Cerebellar nuclear complex (tissue), 1 donor: ENCODE measurements at places on chromosomes 7 and 10.

GRCh38 chr10:112687647-112688046 is 240.6 kb downstream of the VTI1A start:
- DNase-seq = no peak

DNA sequence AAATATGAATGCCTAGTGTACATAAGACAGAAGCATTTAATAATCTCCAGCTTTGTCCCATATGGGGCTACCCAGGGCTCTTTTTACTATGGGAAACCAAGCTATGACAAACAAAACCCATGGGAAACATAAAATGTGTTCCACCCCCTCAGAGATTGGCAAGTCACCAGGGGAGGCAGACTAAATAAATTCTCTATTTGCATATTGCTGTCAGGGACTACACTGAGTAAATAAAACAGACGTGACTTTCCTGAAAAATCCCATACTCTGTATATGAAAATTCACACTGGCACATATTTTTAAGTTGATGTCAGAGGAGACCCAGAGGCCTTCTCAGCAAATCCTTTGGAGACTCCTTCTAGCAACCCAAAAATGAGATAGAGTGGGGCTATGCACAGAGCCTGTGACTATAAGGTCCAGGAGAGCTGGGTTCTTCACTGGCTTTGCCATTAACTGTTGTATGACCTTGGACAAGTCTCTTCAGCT is 44.0 kb upstream of the HPSE2 start:
- DNase-seq = no peak

- no peak for DNase-seq
These were observed at the start of gene CYP2E1 for GRCh38 chr10:133526957-133527588. CYP2E1 (plus strand) TSS chr10:133527363; CDS start chr10:133527396, 33 bp downstream.

- no peak for DNase-seq
These were observed 66.9 kb upstream of the STRIP2 start for GRCh38 chr7:129367349-129367699.

DNA sequence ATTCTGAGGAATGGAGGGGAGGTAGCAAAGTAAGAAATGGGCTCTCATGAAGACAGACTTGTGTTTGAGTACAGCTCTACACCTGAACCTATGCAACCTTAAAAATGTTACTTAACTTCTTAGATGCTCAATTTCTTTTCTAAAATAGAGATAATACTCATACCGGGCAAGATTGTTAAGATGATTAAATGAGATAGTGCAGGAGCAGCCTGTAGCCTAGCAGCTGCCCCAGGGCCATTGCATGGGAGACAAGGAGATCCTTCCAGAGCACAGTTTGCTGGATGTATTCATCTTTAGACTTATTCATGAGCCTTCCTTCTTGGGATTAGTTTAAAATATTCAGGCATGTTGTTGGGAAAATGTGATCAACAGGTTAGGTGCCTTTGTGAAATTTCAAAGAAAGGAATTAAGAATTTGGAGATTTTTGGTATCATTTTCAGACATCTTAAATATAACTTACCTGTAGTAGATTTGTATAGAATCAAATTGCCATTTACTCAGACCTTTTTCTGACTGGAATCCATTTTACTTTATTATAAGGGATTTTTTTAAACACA is 130.2 kb downstream of the KAT6B start:
- no peak for DNase-seq

DNA sequence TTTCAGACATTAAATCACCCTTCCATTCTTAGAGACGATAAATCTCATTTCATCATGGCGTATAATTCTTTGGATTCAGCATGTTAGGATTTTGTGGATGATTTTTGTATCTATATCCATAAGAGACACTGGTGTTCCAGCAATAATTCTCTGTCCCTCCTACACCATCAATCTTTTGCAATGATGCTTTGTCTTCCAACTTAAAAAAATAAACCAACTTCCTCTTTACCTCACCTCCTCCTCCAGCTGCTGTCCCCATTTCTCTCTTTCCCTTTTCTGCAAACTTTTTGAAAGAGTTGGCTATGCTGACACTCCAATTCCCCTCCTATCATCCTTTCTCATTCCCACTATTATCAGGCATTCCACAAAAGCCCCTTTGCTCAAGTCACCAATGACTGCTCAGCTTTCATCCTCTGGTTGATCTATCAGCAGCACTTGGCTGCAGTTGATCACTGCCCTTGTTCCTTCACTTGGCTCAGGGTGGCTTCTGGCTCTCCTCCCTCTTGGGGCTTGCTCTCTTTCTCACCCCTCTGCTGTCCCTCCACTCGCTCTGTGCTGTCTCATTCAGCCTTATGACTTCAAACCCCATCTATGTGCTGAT is 130.0 kb downstream of the ARHGAP22 start:
- no peak for DNase-seq

DNA sequence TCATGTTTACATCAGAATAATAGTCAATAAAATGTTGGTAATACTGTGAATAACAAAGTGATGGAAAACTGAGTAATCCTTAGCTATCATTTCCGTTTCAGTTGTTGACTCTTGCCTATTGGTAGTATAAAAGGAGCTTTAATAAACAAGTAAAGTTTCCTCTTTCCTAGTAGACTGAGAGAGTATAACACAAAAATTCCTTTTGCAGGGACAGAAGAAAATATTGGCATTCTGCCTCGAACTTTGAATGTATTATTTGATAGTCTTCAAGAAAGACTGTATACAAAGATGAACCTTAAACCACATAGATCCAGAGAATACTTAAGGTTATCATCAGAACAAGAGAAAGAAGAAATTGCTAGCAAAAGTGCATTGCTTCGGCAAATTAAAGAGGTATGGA is 9.4 kb downstream of the KIF20B start:
- DNase-seq = no peak

GRCh38 chr7:38796626-38797501 is 112.1 kb downstream of the VPS41 start:
- DNase-seq = peak; percentile 54

DNA sequence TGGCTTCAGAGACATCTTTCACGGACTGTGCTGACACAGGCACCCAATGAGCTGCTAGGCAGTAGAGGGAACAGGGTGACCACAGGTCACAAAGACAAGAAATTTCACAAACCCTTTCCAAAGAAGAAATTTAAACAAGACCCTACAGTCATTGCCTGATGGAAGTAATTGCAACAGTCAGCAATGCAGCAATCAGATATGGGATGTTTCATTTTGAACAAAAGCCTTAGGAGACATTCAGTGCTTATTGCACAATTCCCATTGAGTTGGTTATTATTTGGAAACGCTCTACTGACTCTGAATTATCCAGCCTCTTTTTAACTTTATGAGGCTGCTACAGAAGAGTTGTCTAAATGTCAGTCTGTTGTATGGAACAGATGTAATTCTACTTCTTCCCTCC is 85.5 kb downstream of the ETV1 start:
- no peak for DNase-seq

DNA sequence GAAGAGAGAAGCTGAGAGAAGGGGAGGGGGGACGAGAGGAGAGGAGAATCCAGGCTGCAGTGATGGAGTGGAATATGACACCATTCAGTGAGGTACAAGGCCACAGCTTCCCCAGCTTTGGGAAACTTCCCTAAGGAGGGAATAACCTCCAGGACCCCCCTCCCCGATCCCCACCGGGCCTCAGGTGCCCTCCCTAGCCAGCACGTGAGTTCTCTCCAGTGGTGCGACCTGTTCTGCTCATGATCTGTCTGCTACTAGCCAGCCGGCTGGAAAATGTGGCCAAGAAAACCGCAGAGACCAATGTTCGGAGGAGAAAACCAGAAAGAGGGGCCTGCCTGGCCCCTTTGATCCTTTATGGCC is 39.9 kb upstream of the AGK start:
- no peak for DNase-seq

DNA sequence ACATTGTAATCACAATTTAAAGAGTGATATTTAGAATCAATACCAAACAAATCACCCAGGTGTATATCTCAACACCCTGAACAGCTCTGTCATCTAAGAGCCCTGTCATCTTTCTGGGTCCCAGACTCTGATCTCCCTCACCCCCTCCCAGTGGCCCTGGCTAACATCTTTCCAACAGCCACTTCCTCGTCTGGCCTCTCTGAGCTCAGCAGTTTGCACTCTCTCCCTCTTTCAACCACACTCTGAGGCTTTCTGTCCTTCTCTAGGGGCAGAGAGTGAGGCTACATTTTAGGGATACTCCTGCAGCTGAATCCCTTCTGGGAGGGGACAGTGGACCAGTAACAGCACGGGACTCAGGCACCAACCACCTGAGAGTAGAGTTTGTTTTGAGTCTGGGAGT is 17.1 kb upstream of the PRRT4 start:
- DNase-seq = no peak

DNA sequence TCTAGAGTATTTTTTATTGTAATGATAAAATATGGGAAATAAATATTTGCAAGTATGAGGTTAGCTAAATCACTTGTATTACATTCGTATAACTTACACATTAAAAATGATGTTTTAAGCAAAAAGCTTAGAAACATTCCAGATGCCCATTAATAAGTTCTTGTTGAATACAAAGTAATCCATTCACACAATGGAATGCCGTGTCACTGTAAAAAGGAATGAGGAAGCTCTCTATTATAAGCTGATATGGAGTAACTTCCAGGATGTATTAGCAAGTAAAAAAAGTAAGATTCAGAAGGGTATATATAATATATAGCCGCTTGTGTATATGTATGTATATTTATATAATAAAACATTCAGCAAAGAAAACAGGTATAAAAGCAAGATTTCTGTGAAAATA is 412.8 kb upstream of the MTPN start:
- DNase-seq = no peak

- DNase-seq = no peak
These were observed 16.9 kb downstream of the DYDC2 start for GRCh38 chr10:80373502-80373901.

- no peak for DNase-seq
These were observed 29.7 kb downstream of the RASGEF1A start for GRCh38 chr10:43237128-43237527.

GRCh38 chr10:76114581-76115001 is 683.2 kb downstream of the LRMDA start:
- DNase-seq = no peak

GRCh38 chr10:107091126-107091525 is 73.4 kb downstream of the SORCS1 start:
- DNase-seq = no peak

GRCh38 chr10:74976565-74976964 is 134.9 kb upstream of the SAMD8 start:
- no peak for DNase-seq

DNA sequence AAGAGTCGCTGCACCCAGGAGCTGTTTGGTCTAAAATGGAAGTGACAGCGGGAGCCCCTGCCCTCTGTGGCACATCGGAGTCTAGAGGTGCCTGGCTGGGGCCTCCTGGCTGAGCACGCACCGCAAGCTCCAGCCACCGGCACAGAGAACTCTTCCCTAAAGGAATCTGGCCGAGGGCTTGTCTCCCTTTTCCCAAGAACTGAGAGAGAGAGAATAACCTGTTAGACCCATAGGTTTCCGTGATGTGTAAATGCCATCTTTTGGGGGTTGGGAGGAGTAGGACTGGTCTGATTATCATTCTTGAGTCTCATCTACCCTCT is 47.3 kb downstream of the PROSER2 start:
- DNase-seq = no peak
